ENCODE measurements at places on chromosomes 7 and 10.

- peak; percentile 40 for DNase-seq
These were observed 165.6 kb downstream of the TPK1 start for GRCh38 chr7:144670218-144670617.

- DNase-seq: peak; percentile 80
These were observed 88.8 kb downstream of the GSAP start for GRCh38 chr7:77327067-77327931.

GRCh38 chr7:1691096-1691495, 21.0 kb downstream of the ELFN1 start:
- DNase-seq: no peak

GRCh38 chr10:30127120-30127541, 67.7 kb upstream of the JCAD start:
- no peak for DNase-seq

DNA sequence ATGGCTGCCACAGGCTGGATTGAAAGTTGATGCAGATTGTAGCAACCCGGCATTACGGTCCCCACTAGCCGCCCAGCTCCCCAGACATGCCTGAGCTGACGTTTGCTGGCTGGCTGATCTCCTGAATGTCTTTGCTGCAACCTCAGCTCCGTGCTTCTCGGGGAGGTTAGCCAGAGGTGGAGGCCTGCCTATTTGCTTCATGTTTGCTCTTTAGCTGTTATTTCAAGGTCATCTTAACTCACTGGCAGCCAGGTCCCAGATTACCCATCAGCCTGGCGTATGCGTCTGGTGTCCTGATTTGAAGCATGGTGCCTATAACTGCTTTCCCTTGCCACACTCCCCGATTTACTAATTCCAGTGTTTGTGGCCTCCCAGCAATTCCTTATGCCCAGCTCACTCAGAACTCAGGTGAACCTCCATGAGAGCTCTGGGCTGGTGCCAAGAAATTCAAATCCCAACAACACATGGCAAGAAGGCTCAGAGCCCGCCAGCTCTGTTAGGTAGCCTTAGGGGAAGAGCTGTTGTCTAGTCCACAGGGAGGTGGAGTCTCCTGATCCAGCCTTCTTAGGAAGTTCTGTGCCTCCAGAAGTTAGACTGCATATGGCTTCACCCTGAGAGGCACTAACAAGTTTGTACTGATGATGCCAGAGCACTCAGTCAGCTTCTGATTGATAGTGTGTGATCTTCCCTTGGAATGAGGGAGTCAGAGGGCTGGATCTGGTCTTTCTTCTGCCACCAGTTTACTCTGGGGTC, 69.7 kb upstream of the EXOC4 start:
- DNase-seq: no peak

DNA sequence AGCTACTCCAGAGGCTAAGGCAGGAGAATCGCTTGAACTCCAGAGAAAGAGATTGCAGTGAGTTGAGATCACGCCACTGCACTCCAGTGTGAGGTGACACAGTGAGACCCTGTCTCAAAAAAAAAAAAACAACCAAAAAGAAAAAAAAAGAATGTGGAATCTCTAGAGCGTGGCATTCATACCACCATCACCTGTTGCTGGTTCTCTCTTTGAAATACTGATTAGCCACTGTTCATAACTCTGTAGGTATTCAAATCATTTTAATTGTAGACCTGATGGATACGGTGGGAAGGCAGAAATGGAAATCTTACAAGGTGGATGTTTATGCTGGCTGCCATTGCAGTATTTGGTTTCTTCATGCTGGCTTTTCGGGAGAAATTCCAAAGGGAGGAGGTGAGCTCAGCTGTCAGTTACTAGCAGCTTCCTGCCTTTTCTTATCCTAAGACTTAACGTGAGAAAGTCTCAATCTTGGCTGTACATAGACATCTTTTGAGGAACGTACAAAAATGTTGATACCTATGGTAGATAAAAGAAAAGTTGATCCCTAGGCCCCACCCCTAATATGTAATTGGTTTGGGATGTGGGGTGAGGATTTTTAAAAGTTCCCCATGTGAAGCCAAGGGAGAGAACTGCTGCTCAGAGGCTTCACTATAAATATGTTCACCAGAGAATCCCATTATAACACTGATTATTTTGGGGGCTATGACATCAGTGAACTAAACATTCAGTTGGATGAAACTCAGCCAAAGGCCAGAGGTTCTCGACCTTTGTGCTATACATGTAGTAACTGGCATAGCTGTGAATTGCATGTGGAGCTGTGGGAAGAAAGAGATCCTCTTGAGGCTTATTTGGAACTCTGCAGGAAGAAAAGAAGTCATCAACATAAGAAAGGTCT, 26.9 kb upstream of the MKLN1 start:
- no peak for DNase-seq

GRCh38 chr10:128751284-128751683, 625.1 kb upstream of the MKI67 start:
- DNase-seq: no peak

- DNase-seq: peak; percentile 78
These were observed 4.4 kb upstream of the LUC7L2 start for GRCh38 chr7:139355320-139355719.

DNA sequence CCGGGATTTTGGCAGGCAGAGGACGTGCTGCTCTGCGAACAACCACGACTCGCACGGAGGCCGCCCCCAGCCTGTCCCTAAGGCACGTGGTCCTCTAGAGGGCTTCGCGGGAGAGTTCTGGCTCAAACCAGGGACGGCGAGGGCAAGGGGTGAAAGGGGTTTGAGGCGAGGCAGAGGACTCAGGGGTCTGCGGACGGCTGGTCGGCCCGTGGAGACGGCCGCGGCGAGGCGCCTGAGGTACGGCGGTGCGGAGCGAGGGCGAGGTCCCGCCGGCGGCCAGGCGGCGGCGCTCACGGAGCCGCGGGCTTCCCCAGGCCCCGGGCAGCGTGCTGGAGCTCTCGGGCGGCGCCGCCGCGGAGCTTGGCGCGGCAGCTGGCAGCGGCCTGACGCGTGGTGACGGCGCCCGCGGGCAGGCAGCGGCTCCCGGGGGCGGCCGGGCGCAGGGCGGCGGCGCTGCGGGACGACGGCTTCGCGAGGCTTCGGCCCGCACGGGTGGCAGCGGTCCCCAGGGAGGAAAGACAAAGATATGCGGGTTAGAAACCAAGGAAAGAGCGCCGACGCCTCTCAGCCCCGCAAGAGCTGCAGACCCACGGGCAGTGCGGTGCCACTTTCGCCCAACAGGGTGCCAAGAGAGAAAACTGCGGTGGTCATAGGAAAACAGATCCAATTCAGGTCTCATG, 44.8 kb downstream of the ZNF800 start:
- peak; percentile 29 for DNase-seq

- DNase-seq: no peak
These were observed 92.5 kb downstream of the POU6F2 start for GRCh38 chr7:39069896-39070881.

DNA sequence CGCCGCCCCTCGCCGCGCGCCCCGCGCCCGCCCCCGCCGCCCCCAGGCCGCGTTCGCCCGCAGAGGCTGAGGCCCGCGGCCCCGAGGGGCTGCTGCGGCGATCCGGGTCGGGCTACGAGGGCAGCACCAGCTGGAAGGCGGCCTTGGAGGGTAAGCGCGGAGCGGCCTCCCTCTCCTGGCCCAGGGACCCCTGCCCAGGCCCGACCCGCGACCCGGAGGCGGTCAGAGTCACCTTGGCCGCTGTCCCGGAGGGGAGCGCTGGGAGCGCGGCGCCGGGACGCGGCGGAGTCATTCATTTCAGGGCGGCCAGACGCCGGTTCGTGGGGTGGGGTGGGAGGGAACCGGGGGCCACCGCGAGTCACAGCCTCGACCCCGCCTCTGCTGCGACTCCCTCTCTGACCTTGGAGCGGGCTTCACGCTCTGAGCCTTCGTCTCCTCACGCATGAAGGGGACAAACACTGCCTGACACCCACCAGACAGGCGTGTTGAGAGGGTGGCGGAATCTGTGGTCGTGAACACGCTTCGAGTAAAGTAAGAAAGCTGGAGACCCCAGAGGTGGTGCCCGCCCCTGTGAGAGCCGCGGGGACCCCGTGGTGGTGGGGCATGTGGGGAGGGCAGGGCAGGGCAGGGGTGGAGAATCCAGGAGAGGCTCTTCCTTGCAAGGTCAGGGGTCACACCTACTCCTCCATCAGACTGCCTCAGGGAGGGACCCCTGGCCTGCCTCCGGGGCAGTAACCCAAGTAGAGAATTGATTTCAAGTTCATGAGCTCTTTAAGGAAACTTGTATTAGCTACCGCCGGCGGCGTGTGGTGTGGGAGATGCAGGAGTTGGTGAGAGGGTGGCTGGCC, 707 bp downstream of the CLEC2L start:
- no peak for DNase-seq

DNA sequence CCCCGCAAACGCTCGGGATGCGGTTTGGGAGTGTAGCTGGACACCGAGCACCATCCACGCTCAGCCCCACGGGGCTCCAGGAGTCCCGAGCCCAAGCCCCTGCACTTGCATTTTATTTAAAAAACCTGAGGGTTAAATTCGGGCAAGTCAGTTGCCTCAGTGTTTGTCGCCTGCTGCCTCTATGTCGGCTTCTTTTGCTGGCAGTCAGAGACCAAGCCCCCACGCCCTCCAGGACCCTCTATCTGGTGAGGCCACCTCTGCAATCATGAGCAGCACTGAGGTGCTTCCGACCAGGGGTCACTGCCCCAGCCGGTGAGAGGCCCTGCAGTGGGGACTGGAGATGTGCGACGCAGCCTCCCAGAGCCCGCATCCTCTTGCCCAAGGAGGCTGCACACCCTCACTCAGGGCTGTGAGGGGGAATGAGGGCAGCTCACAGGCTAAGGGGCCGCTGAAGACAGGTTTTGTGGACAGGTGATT, 13.3 kb upstream of the ZNF273 start:
- DNase-seq: no peak

DNA sequence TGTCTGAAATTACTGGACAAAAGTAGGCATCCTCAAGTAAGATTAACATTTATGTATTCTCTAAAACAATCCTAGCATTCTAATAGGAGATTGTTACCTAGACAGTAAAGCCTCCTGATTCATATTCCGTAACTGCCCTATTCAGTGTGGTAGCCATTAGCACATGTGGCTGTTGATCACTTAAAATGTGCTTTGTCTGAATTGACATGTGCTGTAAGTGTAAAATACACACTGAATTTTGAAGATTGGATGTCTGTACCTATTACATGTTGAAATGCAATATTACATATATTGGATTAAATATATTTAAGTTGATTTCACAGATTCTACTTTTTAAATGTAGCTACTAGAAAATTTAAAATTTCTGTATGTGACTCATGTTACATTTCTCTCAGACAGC, 14.6 kb downstream of the EDRF1 start:
- no peak for DNase-seq
